Coronary artery (tissue), 2 donors: ENCODE measurements at places on chromosomes 2 and 18.

DNA sequence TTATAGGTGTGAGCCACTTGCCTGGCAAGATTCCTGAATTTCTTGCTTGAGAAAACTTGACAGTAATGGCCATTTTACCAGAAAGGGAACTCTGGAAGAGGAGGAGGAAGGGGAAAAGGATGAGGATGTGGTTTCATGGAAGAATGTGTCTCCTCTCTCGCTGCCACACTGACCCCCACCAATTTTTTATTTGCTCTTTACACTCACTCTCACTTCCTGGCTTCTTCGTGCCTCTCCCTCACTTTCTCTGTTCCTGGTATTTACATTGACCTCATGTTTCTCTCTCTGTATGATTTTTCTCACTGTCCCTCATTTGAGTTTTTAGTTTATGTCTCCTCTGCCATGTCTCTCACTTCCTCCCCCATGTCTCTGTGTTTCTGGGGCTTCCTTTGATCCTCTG, 134.5 kb upstream of the CAB39 start:
- DNase-seq, result no peak

DNA sequence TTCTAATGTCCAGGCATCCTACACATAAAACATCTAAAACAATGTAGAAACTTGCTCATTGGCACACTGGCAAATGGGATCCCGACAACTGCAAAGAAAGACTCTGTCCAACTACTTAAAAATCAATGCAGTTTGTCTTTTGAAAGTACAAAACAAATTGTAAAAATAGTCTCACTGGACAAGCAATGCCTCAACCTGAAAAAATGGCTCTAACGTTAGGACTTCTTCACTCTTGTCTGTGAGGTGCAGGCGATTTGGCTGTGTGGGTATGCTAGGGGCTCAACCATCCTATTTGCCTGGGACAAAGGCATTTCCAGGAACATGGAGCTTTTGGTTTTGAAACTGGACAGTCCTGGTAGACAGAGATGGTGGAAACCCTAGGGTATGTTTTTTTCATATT, 10.7 kb downstream of the EFEMP1 start:
- no peak for DNase-seq

GRCh38 chr2:224646242-224646846, 61.2 kb upstream of the CUL3 start:
- no peak for DNase-seq

GRCh38 chr2:226357816-226358215, 441.8 kb downstream of the IRS1 start:
- DNase-seq, result no peak

DNA sequence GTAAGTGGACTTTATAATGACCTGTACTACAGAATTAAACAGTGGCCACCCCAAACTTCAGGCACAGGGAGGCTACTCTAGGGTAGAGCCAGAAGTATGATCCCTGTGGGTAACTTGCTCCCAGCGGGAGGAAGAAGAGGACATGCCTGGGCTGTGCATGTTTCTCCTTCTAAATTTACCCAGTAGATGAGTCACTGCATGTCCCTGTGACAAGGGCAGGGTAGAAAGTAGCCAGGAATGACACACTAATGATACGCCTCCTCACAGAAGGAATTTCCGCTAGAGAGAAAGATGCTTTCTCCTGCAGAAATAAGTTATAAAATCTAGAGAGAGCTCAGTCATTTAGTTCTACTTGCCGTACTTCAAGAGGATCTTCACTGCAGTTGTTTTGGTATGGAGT, 7.5 kb downstream of the ACYP2 start:
- DNase-seq, result peak; percentile 75

GRCh38 chr2:64944484-64944883, 44.7 kb upstream of the SLC1A4 start:
- no peak for DNase-seq

GRCh38 chr2:222499226-222499625, 74.9 kb downstream of the SGPP2 start:
- no peak for DNase-seq

DNA sequence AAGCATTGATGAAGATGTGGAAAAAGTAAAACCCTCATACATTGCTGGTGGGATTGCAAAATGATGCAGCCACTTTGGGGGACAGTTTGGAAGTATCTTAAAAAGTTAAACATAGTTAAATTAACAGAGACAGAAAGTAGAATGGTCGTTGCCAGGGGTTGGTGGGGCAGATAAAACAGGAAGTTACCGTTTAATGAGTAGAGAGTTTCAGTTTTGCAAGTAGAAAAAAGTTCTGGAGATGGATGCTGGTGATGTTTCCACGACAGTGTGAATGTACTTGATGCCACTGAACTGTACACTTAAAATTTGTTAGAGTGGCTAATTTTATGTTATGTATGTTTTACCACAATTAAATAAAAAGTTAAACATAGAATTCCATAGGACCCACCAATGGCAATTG, 44.5 kb upstream of the EGR4 start:
- no peak for DNase-seq

- DNase-seq, result no peak
Measured at GRCh38 chr2:1115843-1116539, 165.3 kb downstream of the SNTG2 start.

DNA sequence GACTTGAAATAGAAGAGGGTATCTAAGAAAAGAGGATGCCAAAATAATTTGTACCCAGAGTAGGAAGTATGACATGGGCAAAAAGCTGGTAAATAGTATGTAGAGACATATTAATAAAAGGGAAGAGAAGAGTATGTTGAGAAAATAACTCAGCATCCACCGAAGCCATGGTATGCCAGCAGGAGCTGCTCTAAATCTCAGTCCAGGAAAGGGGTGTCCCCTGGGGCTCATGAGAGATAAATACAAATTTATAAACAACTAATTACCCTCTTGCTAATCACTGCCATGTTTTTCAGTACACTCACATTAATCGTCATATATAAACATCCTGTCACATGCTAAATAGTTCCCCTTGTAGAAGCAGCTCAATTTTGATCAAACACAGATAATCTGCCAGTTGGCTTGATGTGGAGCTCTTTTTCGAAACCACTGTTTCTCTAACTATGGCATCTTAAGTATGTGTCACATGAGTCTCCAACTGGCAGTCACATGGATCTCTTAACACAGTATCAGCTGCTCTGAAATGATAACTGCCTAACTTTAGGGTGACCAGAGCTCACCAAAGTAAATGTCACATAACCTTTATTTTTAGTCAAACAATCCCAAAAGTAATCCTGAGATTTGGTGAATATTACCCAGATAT, 31.9 kb downstream of the EXOC6B start:
- no peak for DNase-seq

DNA sequence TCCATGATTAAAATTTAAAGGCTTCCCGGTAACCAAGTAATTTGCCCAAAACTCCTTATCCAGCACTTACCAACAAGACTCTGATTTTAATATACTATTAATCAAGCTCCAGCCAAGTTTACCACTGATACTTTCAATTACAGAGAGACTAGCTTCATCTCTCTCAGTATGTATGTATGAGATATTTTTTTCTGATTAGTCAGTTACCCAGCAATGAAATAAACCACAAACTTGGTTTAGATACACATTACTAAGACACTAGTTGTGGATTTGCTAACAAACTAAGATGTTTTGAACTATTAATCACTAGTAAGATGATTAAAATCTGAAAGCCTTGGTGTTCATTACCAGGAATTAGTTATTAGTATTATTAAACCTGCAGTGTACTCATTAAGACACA, 1272.2 kb upstream of the ACVR2A start:
- no peak for DNase-seq

- no peak for DNase-seq
Measured at GRCh38 chr2:157367704-157368103, 42.1 kb upstream of the ERMN start.

- DNase-seq, result no peak
Measured at GRCh38 chr2:177550264-177551200, 158.0 kb downstream of the AGPS start.

- no peak for DNase-seq
Measured at GRCh38 chr2:64818664-64819060, 164.9 kb upstream of the SERTAD2 start.

DNA sequence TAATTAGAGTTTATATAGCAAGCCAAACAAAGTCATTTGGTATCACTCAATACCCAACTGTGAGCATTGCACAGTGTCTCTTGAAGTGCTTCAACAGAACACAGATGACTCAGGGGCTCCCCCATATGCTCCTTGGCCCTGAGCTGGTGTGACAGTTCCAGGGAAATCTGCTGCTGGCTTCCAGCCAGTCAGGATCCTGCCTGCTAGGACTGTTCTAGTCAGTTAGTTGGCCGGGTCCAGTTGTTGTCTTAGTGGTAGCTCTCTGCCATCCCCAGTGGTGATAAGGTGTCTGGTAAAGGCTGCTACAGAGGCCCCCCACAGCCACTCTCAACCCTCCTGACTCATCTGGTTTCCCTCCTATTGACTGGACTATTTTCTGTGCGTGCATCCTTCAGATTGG, 100.3 kb downstream of the IRS1 start:
- DNase-seq, result no peak

- DNase-seq, result no peak
Measured at GRCh38 chr2:75852639-75853038, 141.9 kb upstream of the GCFC2 start.

- no peak for DNase-seq
Measured at GRCh38 chr18:36181898-36182506, 5.3 kb upstream of the MOCOS start.

DNA sequence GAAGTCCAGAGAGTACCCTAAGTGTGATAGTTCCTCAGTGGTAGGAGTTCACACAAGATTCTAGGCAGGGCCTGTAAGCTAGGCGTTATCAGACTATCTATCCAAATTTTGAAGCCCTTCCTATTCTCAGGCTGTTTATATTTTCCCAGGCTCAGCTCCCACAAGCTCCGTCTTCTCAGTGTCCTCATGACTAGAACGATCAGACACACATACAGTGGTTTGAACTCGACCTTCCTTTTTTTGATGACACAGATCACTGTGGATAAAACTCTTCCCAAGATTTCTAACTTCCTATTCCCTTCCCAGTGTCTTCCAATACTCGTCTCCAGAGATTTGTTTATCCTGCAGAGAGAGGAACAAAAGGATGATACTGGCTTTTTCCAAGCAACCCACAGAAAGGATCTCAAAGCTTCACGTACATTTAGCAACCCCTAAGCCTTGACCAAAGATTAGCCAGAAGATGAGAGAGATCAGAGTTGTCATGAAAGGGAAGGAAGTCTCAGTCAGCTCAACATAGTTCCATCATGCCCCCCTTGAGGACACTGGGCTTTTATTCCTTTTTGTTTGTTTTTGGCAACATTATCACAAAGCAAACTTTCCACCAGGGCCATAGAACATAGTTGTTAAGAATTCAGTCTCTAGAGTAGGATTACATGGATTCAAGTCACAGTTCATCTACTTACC, 42.3 kb upstream of the DOK6 start:
- DNase-seq, result no peak

- DNase-seq, result no peak
Measured at GRCh38 chr2:188570370-188570769, 278.7 kb downstream of the GULP1 start.

GRCh38 chr2:119480718-119481142, 43.6 kb downstream of the SCTR start:
- DNase-seq, result no peak

- no peak for DNase-seq
Measured at GRCh38 chr2:46871976-46872381, 43.6 kb downstream of the MCFD2 start.

DNA sequence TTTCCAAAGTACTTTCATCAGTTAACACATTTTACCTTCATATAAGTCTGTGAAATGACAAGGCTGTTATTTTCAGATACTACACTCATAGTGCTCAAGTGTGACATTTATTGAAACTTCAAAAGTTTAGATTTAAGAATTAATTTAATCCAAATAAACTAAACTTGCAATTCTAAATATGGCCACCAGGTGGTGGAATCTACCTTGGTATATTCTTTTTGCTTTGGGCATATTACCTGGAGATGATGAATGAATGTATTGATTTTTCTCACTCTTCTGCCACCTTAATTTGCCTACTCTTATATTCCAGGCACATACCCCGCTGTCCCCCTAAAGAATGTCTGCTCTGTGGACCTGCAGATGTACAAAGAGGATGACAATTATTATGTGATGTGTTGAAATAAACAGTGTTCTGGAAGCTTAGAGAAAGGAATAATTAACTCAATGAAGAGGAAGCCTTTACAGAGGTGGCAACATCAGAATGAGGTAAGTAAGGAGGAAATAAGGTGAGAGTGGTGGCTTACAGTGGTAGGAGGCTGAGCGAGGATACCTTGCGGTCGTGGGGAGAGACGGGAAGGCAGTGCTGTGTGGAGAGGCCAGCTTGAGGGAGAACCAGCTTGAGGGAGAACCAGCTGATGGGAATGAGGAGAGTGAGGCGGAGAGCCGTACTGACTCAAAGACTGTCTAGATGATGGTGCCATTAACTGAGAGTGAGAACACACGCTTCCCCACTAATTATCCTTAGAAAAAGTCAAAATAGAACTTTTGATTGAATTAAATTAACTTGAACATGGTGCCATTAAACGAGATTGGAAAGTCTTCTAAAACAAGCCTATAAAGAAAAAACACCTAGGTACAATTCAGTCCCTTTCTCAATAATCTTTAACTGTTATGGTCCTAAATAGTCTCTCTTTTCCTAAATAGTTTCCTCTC, 179.5 kb downstream of the CELF4 start:
- DNase-seq, result no peak

DNA sequence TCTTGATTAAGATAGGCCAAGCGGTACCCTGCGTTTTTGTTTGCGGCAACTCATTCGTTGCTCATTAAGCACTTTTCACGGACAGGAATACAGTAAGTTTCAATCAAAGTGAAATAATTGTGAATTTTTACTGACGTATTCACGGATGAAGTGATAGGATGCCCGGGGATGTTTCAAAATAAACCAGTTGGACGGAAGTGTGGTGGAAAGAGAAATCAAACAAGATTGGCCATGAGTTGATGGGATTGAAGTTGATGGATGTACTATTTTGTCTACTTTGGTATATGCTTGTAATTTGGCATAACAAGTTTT, 481 bp downstream of the TMEM177 start:
- peak; percentile 8 for DNase-seq

DNA sequence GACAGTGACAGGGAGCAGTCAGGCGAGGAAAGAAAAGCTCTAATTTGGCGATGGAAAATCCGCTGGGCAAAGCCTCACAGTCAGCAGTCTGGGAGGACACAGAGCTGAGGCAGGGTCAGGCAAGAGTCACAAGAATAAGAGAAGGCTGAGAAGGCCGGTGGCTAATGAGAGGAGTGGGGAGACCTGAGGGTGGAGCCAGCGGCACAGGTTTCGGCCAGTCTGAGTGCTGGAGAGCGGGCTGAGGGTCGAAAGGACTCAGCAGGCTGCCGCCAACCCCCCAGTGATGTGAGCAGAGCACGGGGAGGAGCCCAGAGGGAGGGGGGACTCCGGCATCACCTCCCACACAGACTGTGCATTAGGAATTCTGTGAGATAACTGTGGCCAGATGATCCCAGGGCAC, 500.6 kb upstream of the MYT1L start:
- peak; percentile 24 for DNase-seq

DNA sequence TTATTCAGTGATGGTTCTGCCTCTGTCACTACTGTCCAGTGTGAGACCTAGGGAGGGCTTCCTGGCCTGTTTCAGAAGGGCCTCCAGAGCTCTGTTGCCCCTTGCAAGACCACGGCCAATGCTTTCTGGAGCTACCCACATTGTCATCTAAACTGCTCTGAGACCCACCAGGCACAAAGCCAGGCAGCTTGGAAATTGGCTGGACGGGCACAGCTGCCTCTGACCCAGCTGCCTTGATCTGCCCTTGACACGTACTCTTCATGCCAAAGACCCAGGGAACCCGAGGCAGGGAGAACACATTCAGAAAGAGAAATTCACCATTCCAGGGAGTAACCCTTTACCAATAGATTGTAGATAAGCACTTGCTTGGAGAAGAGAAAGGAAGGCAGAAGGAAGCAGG, 183.7 kb upstream of the SIX2 start:
- DNase-seq, result no peak

GRCh38 chr2:105857076-105857740, 112.5 kb downstream of the NCK2 start:
- DNase-seq, result no peak
